ENCODE measurements at places on chromosomes 16 and 17.

DNA sequence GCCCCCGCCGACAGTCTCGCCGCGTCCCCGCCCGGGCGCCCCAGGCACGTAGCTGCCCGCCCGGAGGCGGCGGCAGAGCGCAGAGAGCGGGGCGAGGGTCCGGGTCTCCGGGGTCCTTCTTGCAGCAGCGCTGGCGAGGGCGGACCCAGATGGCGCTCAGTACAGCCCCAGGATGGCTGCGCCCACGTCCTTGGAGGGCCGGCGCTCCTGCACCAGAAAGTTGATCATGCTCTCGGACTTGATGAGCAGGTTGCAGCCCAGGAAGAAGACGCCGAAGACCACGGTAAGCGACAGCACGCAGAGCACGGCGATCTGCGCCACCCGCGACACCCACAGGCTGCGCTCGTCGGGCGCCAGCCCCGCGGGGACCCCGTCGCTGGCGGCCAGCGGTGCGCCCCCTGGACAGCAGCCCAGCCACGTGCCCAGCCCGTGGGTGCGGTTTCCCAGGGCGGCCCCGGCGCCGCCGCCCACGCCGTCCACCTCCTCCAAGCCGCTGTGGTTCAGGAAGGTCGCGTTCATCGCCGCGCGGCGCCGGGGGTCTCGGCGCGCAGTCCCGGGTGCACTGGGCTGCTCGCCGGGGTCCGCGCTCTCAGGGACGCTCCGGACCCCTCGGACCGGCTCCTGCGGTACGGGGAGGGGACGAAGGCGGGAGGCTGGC is 435 bp downstream of the RPRML start:
- DNase-seq, result no peak

- DNase-seq, result no peak
These were observed 589.6 kb downstream of the WWOX start for GRCh38 chr16:78689028-78689427.

GRCh38 chr17:75491680-75492079 is 23.7 kb downstream of the CASKIN2 start:
- DNase-seq, result no peak

DNA sequence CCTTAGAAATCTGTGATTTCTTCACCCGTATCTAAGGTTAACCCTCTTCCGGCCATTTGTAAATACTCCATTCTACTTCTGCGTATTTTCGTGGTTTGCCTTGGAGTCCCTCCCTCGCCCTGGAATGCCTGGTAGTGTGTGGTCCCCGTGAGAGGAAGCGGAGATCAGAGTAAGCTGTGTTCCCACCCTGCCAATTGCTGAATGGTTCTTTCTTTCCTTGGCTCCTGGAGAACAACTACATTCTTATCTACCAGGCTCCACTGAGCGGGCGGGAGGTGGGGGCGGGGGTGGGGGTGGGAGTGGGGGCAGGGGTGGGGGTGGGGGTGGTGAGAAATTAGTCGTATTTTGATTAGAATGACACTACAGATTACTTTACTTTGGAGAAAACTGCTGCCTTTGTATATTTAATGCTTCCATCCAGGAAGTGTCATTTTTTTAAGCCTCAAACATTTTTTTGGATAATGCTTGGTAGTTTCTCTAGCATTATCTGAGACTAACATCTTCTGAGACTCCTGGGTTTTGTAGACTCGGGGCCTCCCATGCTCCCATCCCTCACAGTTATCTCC is 20.9 kb upstream of the FASN start:
- no peak for DNase-seq

DNA sequence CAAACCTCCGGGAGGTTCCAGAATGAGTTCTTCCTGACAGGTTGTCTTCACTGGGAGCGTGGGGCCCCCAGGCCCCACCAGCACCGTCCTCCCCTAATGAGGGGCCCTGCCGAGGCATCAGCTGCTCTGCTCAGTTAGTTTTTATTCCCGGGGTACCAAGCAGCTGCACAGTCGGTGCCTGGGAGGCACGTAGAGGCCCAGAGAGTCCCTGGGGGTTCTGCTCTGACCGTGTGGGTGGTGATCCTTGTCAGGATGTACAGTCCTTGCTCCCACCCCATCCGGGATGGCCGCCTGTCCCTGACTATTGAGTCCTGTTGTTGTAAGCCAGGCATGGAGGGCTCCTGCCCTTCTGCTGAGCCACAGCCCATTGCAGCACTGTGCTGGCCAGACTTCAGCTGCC is 18.5 kb downstream of the NMRAL1 start:
- DNase-seq, result no peak

DNA sequence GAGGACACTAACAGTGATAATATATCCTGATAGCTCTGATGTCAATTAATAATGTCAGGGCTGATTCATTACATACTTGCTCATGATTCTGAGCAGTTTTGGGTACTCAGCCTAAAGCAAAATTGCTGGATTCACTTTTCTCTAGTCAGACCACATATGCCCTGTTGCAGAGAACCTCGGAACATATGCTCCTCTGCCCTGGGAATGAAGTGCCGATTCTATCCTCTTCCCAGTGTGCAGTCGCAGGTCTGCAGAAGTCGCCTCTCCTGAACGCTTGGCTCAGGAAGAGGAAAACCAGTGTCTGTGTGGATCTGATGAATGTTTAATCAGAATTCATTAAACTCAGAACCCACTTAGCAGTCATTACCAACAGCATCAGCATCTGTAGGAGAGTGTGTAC is 34.5 kb downstream of the ABCC12 start:
- DNase-seq, result no peak

DNA sequence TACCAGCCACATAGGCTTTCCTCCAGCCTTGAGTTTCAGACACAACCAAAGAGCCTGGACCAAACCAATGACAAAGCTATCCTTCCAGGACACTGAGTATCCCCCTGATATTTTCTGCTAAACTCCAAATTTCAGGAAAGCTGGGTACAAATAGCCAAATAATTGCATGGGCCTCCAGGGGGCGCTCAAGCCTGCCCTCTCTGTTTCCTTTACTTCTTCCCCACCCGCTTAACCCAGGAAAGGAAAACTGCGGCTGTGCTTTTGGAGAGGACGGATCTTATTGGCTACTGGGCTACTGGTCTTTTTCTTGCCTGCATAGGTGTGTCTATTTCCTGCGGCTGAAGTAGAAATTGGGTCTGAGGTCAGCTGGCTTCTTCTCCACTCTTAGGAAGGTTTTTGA is 30.1 kb downstream of the GNGT2 start:
- peak; percentile 53 for DNase-seq

DNA sequence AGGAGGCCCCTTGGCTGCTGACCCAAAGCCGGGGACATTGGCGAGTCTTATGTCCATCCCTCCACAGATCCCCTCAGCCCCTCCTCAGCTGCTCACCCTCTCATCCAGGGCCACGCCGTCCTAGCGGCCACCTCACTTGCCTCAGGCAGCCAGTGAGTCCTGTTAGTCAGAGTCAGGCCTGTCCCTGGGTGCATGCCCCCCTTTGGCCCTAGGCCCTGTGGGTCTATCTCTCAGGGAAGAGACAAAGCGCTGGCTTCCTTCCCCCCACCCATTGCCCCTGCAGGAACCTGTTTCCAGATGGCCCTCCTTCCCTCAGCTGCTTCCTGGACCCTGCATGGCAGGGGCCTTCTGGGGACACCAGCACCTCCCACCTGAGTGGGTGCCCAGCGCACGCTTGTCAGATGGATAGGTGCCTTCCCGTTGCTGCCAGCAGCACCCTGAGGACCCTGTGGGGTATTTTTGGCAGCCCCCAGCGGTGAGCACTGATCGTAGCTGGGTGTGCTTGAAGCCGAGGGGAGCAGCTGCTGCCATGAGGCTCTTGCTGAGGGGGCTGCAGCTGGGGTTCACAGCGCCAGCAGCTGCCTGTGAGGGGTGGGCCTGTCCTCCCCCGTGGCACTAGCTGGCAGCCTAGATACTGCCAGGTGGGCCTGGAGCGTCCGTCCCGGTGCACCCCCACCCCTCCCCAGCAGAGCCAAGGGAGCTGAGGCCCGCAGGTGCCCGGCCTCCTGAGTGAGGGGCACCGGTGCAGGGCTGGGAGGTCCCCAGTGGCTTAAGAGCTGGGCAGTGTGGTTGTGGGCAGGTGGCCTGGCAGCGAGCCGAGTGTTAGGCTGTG is 8.4 kb downstream of the DBNDD1 start:
- DNase-seq, result no peak

DNA sequence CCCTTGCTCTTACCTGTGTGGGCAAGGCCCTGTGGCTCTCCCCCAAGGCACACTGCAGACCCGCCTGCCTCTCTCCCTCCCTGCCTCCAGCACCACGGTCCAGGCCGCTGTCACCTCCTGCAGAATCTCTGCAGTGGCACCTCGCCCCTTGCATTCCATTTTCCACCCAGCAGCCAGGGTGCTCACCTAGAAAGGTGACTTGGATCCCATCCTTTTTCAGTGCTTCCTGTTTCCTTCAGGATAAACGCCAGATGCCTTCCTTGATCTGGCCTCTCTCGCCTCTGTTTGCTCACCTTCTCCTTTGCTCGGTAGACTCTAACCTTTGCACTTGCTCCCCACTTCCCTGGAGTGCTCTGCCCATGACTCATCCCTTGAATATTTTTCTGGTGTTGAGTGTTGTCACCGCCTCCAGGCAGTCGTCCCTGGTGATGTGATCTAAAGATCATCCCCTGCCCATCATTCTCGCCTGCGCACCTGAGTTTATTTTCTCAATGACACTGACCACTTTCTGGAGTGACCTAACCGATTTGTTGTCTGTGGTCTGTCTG is 79.2 kb upstream of the LGALS9 start:
- DNase-seq, result no peak

DNA sequence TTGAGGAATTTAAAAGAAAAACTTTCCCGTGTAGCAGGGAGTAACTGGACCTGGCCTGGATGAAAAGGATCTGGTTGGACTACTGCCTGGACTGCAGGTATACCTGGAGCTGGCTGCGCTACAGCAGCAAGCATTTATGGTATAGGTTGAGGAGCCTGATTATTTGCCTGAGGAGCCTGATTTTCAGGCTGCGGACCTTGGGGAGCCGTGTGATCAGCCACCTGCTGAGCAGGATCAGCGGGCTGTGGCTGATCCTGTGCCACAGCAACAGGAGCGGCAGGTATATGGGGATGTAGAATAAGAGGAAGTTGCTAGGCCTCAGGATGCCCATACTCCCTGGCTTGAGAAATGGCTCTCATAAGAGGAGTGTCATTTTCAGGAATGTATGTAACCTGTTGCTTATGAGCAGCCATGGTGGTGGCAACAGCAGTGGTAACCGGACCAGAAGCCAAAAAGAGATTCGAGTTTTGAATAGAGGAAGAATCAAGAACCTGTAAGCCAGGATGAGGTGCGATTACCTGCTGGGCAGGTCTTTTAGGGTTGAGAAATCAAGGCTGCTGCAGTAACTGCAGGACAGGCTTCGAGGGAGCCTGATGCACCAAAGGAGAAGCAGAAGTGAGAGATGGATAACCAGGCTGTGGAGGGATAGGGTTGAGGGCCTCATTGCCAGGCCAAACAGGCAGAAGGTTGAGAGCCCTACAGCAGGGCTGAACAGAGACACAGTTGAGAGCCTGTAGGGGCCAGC is 60.9 kb upstream of the ARL4D start:
- no peak for DNase-seq

DNA sequence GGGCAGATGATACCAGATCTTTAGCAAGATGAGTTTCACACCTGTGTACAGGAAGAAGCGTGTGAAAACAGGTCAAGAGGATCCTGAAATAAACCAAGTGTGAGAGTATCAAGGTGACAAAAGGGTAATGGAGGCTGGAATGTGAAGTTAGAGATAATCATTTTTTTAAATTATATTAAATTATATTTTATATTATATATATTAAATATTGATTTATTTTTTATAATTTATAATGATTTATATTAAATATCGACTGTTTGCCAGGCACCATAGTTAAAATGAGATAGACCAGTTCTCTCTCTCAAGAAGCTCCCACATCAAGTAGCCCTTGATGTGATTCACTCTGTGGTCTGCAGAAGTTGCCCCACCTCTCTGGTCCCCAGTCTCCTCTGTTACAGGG is 360.2 kb upstream of the HSBP1 start:
- no peak for DNase-seq

DNA sequence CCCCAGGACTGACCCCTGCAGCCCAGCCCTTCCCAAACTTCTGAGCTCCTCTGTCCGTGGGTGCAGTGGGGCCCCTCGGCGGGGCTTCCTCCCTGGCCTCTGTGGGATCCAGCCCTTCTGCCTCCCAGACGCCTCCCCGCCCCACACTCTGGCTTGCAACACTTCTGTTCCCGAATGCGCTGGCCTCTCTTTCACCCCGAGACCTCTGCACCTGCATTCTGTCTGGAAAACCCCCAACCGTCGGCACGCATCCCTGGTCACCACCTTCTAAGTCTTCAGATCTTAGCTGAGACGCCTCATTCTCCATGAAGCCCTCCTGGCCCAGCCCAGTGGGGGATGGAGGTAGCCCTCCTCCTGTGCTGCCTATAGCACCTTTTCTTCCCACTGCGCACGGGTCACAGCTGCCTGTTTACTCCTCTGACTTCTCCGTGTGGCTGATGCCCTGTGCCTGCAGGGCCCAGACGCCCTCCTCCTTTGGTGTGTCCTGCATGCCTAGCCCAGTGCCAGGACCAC is 26.4 kb downstream of the TMEM235 start:
- DNase-seq, result no peak

DNA sequence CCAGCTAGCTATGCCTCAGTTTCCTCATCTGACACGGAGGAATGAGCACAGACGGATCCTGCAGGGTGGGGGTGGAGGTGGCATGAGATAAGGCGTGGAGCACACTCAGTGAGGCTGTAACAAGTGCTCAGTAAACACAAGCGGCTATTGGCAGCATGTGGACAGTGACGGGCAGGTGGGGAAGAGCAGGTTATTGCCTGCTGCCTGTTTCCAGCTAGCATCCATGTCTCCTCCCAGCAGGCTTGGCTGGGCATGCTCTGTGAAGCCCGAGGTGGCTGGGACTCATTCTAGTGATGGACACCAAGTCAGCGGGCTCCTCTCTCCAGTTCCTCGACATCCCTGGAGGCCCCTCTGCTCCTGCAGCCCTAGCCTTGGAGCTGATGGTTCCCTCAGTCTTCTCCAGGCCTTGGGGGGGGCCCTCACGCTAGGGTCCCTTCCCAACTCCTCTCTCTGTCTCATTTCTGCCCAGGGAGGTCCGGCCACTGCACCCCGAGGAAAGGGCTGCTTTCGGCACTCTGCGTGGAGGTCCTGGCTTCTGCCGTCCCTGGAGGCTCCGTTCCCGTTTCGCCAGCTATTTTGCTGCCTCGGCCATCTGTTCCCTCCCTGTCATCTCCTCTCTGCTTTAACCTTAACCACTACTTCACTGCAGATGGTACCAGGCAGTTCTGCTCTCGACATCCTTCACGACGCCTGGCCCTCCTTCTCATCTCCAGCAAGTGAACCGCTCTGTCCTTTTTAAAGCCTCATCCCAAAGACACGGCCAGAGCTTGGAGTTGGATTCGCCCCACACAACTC is 6.2 kb downstream of the RTN4RL1 start:
- DNase-seq, result no peak

DNA sequence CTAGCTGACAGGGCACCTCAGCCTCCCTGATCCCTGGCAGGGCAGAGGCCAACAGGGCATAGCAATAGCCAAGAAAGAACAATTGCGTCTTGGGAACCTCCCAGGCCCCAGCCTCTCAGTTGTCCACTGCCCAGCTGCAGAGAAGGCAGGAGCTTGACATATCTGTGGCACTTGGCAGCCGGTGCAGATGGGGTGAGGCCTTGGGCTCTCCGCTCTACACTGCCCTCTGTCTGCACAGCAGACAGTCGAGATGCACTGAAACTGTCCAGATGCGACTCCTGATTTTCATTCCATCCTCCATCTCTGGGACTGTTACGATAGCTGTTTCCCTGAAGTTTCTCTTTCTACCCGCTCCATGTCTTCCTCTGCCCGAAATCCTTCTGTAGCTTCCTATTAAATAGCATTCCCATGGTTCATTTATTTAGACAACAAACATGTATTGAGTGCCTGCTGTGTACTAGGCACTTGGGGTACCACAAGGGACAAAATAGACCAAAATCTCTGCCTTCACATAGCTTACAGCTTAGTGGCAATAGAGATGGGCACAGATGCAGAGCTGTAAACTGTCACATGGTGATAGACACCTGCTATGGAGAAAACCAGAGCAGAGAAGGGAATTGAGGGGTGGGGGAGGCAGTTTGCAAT is 3.3 kb downstream of the POLR3E start:
- DNase-seq, result peak; percentile 51

Measured in activated CD4-positive, alpha-beta T cell treated with anti-CD3 and anti-CD28 coated beads, Interleukin-2, Interleukin-4, amounts not matched to agents 100 ng/mL and 50 ng/mL, durations not matched to agents 16 hours and 8 hours (primary cell).